ENCODE measurements at places on chromosomes 12 and 14.

GRCh38 chr12:109930028-109930800, 30.1 kb downstream of the TCHP start:
- DNase-seq, result no peak

GRCh38 chr14:74804219-74804825, 41.2 kb downstream of the YLPM1 start:
- no peak for DNase-seq

- DNase-seq, result no peak
Measured at GRCh38 chr14:36666416-36667206, 5.0 kb downstream of the PAX9 start.

- peak; percentile 61 for DNase-seq
Measured at GRCh38 chr12:55736780-55737580, 5.9 kb upstream of the GDF11 start.

DNA sequence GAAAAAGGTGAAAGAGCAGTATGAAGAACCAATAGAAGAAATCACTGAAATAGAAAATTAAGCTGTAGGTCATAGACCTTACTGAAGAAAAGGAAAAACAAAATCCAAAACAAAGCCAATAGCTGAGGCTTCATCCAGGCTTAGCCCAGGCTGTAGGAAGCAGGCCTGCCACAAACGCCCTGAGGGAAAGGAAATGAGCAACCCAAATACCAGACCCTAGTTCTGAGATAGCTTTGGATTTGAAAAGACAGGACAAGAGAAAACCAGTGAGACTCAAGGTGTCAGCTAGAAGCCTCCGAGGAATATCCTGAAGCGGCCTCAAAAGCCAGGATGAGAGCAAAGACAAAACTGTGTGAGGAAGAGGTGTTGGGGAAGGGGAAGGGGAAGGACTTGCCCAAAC, 79.2 kb downstream of the FERMT2 start:
- DNase-seq, result no peak

DNA sequence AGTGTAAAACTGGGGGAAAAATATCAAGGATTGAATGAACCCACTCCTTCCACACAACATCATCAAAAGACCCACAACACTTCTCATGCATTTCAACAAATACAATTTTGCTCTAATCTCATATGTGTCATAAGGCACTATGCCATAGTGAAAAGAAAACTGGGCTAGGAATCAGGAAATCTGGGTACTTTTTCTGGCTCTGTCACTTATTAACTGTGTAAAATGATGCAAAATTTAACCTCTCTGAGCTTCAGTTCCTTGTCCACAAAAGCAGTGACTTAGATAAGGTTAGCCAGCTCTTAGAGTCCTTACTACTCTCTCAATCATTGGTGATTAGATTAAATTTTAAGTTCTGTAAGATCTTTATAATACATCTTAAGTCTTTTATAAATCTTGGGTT, 250.5 kb upstream of the SOX5 start:
- DNase-seq, result no peak

- no peak for DNase-seq
Measured at GRCh38 chr12:52984136-52984535, 22.1 kb upstream of the EIF4B start.

- DNase-seq, result no peak
Measured at GRCh38 chr12:63069860-63070617, 81.0 kb downstream of the AVPR1A start.

- no peak for DNase-seq
Measured at GRCh38 chr14:61125041-61125866, 144.2 kb downstream of the SLC38A6 start.

DNA sequence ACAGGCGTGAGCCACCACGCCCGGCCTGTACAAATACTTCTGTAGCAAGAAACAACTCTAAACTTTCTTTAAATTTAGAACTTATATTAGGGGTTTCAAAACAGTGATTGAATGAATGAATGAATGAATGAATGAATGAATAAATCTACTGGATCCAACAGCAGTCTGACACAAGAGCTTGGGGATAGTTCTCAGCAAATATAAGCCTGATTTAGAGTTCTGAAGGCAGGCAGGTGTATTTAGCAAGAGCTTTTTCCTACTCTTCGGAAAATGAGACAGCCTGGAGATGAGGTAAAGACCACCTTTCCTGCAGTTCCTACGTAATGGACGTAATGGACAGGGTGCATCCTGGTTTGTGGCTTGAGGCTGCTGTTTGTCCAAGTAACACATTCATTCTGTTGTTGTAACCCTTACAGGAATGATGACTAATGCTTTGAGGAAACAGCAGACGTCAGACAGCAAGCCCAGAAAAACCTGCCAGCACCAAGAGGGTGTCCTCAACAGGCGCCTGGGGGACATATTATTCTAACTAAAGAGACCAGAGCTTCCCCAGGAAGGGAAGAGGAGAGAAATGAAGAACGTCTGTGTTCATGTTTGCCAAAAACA, 277.4 kb upstream of the SOX5 start:
- no peak for DNase-seq

DNA sequence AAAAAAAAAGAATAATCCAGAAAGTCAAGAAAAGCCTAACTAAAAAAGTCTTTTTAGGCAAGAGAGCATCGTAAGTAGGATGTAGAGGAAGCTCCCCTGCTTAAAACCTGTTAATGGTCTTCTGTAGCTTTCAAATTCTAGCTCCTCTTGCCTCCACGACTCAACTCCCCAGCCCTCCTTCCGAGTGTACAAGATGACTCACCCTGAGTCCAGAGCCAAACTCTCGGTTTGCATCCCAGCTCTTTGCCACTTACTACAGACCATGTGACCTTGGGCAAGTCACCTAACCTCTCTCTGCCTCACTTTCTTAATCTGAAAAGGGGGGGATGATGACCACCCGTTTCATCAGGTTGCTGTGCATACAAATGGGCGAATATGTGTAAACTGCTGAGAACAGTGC, 460.4 kb downstream of the DPF3 start:
- no peak for DNase-seq

GRCh38 chr14:55904086-55904485, 214.1 kb upstream of the PELI2 start:
- DNase-seq, result no peak

- DNase-seq, result no peak
Measured at GRCh38 chr12:29888777-29889176, 105.0 kb upstream of the TMTC1 start.

DNA sequence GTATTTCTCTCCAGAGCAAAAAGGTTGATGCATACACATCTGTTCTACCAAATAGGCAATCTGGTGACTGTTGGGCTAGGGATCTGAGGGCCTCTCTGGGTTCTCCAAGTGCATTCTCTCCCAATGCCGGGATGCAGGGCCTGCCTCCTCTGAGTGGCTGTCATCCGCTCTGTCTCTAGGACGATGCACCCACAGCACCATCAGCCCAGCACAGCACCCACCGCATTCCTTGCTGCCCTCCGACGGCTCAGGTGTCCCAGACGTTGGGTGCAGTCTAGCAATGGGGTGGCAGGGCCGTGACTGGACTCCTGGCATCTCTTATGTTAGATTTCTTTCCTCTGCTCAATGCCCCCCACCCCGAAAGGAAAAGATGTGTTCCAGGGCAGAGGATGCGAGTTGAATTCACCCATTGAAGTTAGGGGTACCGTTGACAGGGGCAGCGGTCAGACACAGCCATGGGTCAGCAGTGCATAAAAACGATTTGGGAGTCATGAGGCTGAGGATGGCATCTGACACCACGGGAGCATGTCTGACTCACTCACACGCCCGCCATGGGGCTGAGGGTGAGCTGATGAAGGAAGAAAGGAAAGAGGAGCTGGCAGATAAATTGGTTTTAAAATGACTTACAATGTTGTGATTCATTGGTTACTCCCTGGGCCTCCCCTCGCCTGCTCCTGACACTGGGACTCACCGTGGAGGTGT, 93.2 kb upstream of the C14orf180 start:
- DNase-seq, result no peak

All from heart left ventricle (tissue), 16 donors.